ENCODE measurements at places on chromosomes 6 and 20.

DNA sequence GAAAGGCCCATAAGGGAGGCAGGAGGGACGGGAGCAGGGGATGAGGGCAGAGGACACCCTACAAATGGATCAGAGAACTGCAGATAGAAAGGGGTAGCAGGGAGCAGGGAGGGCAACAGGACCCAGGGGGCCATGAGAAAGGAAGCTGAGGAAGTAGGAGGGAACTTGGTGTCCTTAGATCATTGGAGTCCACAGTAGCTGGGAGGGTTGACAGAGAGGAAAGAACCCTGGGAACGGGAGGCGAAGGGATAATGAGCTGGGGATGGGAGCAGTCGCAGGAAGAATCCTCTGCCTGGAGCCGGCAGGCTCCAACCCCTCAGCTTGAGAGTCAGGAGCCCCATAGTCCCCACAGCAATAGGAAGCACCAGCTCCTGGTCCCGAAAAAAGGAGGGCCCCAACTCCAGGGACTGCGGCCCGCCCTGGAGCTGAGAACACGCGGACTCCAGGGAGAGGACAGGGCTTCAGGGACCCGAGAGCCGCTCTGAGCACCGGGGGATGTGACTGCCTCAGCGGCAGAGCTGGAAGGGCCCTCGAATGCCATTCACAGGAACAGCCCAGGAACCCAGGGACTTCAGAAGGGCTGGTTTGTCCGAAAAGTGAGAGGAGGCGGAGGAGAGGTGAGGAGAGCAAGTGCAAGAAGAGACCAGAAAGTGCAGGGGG is 32.7 kb downstream of the HLA-A start:
- DNase-seq, result peak; percentile 43

DNA sequence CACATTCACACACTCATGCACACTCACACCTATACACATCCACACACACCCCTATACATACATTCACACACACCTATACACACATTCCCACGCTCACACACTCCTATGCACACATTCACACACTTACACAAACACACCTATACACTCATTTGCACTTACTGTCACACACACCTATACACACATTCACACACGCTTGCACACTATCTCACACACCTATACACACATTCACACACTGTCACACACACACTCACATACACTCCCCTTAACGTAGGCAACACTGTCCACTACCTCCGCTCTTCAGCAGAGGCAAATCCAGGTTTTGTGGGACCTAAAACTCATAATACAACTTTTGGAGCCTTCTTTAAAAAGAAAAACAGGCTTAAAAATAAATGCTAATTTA is 487.7 kb upstream of the CDH4 start:
- DNase-seq, result no peak

GRCh38 chr6:29933955-29934354 is 8.4 kb upstream of the HLA-A start:
- no peak for DNase-seq

GRCh38 chr6:25485821-25486534 is 166.0 kb upstream of the SCGN start:
- DNase-seq, result no peak

- DNase-seq, result no peak
Observed at GRCh38 chr6:49744259-49744658, at the start of gene CRISP3. CRISP3 (minus strand) TSS chr6:49744388; CDS start chr6:49744367, 21 bp downstream.

GRCh38 chr6:491233-491632 is 99.7 kb downstream of the IRF4 start:
- DNase-seq, result no peak

GRCh38 chr6:43860285-43860684 is 90.3 kb downstream of the VEGFA start:
- DNase-seq, result no peak

DNA sequence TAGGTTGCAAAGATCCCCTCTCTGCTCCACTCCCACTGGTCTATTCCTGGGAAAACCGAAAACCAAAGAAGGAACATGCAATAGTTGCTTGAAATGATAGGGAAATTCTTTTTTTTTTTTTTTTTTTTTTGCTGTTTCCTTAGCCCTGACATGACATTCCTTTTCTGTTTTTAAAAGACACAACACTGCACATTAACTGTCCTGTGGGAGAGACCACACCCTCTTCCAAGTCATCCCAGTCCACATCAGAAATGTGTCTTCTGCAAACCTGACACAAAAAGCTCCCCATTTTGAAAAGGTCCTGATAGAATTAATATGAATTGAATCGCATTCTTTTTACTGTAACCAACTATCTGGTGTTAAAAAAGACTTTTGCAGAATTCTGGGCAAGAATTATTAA is 43.4 kb upstream of the RIPOR2 start:
- no peak for DNase-seq

DNA sequence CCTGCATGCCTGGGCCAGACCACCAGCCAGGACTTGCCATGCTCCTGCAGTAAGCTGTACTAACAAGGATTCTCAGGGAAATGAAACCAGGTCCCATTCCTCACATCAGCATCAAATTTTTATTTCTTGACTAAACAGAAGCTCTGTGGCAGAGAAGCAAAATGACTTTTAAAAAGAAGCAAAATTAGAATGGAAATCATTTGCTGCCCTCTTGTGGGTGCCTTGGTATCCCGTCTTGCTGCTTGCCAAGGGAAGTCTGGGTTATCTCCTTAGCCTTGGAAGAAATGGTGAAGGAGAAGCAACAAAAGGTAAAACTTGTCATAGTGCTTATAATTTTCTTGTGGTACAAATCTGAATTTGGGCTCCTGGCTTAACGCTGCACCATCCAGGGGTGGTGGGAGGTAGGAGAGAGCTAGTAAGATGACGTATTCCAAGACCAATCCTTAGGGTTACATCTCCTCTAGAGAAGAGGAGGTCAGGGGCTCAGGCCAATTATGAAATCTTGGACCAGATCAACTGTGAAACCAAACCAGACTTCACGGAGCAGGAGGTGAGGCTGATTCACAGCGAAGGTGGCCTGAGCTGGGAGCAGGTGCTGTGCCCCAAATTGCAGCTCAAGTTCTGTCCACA is 107.5 kb downstream of the FAXC start:
- peak; percentile 49 for DNase-seq

GRCh38 chr6:78377056-78377455 is 490.3 kb upstream of the IRAK1BP1 start:
- DNase-seq, result no peak

DNA sequence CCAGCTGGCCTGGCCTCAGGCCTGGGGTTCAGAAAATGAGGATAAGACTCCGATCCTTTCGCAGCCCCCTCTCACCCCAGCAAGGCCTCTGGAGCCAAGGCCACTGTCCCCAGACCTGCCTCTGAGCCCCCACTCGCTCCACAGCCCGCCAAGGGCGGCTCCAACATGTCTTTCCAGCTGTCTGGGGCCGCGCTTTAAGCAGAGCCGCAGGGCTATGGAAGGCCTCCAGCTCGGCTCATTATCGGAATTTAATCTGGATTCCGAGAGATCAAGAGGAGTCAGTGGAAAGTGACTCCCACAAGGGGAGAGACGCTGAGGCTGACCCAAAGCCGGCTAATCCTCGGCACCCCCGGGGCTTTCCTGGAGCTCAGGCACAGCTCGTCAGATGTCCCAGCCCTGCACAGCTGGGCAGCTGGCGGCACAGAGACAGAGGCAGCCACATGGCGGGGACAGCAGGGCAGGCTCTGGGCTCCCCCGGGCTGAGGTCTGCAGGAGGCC is 41.8 kb downstream of the BMP7 start:
- no peak for DNase-seq

DNA sequence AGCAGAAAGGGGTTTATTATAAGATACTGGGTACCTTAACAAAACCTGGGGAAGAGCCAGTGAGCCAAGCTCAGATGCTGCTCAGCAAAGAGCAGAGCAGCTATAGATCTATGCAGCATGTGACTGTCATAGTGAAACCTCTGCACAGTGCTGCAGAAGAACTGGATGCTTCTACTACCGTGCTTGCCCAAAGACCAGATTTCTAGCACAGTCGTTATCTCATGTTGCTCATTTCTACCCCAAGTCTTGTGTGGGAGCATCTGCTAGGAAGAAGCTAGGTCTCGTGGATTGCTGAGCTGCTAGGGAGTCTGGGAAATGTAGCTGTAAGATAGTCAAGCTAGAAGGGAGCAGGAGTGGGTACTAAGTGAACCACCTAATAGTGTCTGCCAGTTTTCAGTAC is 31.7 kb upstream of the GNRH2 start:
- no peak for DNase-seq

DNA sequence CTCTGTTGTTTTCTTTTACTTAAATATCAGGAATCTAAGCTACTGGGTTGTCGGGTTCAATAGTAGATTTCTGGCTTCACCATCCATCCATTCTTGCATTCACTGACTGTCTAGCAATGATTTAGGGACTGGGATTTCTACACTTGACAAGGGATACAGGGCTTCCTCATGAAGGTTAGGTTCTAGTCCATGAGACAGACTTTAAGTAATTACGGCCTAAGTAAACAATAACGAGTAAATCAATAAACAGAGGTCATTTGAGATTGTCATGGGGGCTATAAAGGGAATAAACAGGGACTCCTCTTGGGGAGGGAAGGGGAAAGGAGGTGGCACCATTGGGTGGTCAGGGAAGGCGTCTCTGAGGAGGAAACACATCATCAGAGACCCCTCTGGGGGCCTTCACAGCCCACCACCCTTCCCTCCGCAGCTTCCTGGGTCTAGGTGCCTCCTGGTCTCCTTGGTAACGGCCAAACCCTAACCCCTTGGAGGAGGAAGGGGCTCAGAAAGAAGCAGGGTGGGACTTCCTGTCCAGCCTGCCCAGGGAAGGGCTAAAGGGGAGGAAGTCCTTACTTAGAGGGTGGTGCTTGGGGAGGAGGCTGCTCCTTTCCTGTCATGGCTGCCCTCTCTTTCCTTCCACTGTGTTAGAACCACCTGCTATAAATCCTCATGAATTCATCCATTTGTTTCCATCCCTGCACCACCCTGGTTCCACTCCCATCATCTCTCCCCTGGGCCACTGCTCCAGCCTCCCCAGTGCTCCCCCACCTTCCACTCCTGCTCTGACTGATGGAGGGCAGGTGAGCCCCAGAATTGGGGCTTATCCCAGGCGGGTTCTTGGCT is 33.3 kb downstream of the BPIFB4 start:
- DNase-seq, result no peak

DNA sequence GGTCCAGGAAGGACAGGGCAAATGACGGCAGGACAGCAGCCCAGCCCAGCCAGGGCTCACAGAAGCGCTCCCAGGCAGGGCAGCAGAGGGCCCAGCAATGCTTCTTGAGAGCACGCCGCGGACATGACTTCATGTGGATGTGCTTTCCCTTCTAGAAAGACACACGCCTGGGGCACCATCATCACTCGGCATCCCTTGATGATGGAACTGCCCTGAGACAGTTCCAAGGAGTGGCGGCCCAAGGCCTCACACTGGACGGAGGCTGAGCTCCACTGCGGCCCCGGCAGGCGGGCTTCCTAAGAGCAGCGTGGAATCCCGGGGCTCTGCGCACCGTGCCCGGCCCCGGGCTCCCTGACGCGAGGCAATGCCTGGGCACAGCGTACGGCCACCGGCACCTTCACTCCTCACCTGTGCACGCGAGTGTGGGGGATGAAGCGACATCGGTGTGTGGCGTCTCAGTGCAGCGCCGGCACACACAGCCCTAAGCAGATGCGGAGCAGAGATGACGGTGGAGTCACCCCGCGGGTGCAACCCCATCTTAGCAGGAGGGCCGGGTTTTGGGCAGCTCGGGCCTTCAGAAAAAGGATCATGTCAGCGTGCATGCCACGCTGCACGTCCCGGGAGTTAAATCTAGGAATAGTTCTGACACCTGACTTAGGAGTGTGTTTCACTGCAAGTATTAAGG is 86.6 kb downstream of the THBS2 start:
- DNase-seq, result no peak

DNA sequence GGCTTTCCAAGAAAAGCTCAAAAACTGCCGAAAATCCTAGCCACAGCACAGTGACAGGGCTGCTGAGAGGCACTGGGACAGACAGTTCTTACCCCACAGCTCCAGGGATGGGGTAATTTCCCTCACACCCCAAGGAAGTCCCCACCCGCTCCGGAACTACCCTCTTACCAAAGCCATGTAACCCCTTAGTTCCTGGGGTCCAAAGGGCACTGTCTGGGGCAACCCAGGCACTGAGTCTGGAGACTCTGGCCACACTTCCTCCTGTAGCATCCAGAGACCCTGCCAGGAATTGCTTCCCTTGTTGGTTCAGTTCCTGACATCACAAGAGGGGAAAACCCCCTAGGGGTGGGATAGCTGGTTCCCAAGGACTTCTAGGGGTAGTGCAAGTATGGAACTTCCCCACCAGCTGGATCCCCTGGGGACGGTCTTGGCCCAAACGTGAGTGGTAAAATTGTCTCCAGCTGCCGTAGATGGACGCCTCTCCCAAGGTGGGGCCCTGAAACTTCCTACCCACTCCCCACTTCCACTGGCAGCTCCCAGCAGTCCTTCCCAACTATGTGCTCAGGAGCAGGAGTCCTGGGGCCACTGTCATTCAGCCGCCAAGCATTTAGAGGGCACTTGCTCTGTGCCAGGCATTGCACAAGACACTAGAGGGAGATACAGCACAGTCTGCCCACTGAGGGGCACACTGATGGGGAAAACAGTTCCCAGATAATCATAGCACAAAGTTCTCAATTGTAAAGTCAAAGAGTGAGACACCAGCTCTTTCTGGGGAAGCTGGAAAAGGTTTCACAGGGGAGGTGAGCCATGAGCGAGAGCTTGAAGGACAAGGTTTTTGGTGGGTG is 17.2 kb upstream of the HCK start:
- DNase-seq, result no peak

DNA sequence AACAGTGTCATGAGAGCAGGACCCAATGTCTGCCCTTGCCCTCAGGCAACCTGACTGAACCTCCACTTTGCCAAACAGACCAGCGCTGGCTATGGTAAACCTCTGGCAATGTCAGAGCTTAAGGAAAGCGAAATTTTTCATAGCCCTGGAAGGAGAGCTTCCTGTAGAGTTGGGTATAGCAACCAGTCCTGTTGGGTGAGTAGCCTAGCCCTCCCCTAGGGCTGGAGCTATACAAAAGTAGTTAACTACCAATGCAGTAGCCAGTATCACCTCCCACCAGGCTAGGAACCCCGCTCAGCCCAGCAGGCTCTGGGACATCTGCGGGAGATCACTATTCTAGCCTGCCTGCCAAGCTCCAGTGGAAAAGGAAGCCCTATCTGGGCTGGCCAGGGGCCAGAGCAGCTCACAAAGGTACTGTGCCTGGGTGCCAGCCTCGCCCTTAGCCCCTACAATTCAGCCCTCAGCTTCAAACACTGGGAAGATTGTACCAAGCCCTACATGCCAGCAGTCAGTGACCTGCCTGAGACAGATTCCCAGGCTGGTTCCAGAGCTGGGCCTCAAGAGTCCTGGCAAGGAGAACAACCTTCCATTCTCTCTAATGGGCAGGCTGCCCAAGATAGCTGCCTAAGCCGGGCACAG is 7.9 kb downstream of the WFDC3 start:
- DNase-seq, result peak; percentile 33

DNA sequence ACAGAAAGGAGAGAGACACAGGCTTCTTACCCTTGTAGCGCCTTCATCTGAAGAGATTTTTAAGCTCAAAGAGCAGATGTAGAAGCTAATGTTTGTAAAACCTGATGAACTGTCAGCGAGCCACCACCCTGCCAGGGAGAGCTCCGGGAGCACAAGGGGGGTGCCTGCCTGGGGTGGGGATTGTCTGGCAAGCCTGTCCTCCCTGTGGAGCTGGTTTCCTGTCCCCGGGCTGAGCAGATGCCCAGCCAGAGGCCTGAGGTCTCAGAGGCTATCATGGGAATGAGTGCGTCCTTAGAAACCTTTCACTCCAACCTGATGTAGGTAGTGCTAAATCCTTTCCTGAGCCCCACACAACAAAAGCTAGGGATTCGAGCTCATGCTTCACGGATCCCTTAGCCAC is 41.9 kb upstream of the NR2E1 start:
- peak; percentile 68 for DNase-seq
